ENCODE measurements at places on chromosomes 12 and 14. TPM values are rescaled to one million over a fixed set of nuclear protein-coding genes. Genes with fewer than 3 reads are reported as not detected.

The A2M gene
- total RNA-seq: 12.1 TPM

The IQSEC3 gene
- 1.4 TPM for total RNA-seq

The CDCA3 gene
- 2.0 TPM for total RNA-seq

The SERPINA3 gene
- total RNA-seq: 8.0 TPM

The SERPINA12 gene
- total RNA-seq: not detected

The SLC22A17 gene
- 19.5 TPM for total RNA-seq

The NOC4L gene
- 8.3 TPM for total RNA-seq

The ZBTB1 gene
- total RNA-seq: 51.4 TPM

The ZFHX2 gene
- total RNA-seq: 0.14 TPM

The GPRC5D gene
- total RNA-seq: not detected

The TMED10 gene
- total RNA-seq: 262 TPM

The SIX6 gene
- total RNA-seq: not detected

The DNAL1 gene
- 8.0 TPM for total RNA-seq

The PFKM gene
- total RNA-seq: 89.0 TPM
